ENCODE measurements at places on chromosomes 7 and 10.

DNA sequence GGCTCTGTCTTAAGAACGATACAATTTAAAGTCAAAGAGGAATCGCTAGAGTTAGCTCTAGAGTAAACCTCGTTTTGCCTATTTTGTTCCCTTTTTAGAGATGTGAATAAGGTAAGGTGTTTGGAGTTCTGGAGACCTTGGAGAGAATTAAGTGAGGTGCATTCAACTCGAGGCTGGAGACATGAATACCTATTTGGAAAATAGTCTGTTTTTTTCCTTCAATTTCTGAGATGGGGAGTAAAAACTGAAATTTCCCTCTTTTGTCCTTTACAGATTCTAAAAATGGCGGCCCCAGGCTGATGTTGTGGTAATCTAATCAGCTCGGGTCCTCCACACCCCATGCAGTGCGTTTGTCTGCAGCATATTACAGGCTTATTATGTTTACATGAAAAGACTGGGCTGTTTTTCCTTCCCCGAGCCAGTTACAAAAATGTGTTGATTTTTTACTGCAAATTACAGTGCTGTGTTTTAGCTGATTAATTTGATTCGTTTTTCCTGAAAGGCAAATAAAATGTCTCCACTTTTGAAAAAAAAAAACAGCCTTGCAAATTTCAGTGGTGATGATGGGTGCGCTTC, 1.5 kb downstream of the KMT2E start:
- peak; percentile 70 for DNase-seq

DNA sequence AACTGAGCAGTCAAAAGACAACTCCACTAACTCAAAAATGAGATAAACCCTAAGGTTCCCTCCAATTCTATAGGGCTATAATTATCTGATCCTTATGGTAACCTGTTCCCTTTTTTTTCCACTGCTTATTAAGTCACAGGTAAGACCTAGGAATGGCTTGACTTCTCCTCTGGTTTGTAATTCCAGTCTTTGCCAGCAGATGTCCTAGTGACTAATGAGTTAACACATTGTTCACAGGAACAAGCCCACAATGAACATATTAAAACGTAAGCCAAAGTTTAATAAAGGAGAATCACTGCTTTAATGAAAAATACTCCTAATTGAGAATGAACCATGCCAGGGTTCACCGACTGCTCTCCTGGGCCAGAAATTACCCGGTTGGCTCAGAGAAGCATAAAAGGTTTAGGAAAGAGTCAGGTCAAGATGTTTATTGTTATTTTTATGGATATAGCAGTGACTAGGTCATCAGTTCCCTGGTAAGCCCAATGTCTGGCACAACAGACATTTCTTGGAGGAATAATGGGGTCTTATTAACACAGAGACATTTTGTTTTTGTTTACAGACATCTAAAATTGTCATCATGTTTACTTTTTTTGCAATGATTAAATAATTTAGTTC, 120.1 kb downstream of the ELAPOR2 start:
- DNase-seq, result peak; percentile 27

GRCh38 chr7:157645539-157645938, 308.7 kb downstream of the DNAJB6 start:
- DNase-seq, result no peak

GRCh38 chr7:27346531-27347275, 104.1 kb downstream of the EVX1 start:
- no peak for DNase-seq

GRCh38 chr10:103837370-103838069, 17.9 kb downstream of the SH3PXD2A start:
- no peak for DNase-seq

- no peak for DNase-seq
These were observed 44.1 kb downstream of the FBXW4 start for GRCh38 chr10:101650863-101651262.
